ENCODE measurements at places on chromosomes 3 and 15. TPM values are rescaled to one million over a fixed set of nuclear protein-coding genes. Genes with fewer than 3 reads are reported as not detected.

DNA sequence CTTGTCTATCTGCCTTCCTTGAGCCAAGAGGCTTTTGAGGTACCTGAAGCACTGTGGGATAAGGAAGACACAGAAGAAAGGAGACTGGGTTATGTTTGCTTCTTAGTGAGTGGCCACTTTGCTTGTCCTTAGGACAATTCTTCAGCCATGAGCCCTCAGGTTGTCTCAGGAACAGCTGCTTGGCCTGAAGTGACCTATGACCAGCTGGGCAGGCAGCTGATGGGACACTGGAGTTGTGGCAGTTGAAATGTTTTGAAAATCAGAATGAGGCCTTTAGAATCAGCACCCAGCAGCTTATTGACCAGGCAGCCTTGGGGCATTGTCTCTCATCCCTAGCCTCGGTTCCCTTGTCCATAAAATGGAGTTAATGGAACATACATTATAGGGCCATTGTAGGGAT lies 37.0 kb downstream of the RBP2 start:
- DNase-seq = no peak

GRCh38 chr15:45637552-45638033 lies 2.8 kb downstream of the SQOR start:
- DNase-seq = peak; percentile 26

GRCh38 chr3:76266511-76266910 lies 481.2 kb upstream of the ZNF717 start:
- no peak for DNase-seq

- no peak for DNase-seq
Observed at GRCh38 chr15:33341953-33342352, 31.2 kb downstream of the RYR3 start.

DNA sequence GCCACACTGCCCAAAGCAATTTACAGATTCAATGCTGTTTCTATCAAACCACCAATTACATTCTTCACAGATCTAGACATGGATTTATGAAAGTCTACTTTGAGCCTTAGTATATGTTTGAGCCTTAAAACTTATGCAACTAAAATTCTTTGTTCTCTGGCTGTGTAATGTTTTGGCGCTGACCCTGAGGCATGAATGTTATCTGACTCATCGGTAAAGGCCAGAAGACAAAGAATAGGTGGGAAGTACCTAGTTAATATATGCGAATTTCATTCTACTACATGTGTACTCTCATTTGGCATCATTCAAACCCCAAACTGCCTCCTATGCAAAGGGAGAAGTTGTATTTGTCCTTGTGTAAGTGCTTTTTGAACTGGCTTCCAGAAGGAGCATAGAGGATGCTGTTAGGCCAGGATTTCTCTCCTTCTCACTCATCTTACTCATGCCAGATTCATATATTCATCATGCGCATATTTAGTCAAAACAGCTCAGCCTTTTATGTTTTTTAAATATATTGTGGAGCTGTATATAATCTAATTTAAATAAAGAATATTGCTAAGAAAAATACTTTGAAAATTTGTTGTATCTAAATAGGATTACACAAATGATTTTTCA lies 204.2 kb downstream of the NFKBIZ start:
- DNase-seq = no peak

GRCh38 chr3:6862041-6862879 lies 1.3 kb downstream of the GRM7 start:
- peak; percentile 23 for DNase-seq

DNA sequence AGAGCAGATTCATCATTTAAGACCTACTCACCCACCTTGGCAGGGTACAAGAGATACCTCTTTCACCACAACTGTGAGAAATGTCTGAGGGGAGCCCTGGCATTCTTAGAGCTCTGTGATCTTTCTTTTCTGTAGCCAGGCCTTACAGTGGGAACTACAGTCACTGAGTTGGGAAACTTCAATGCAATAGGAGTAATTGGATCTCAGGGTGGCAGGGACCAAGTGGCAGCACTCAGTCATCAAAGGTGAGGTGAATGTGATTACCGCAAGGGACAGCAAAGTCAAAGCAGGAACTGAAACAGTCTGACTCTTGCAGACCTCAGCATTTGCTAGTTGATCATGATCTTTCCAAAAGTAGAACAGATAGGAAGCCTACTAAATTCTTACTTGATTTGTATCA lies 7.2 kb upstream of the MCF2L2 start:
- DNase-seq = no peak

GRCh38 chr3:187920913-187921312 lies 175.6 kb upstream of the BCL6 start:
- DNase-seq = no peak

DNA sequence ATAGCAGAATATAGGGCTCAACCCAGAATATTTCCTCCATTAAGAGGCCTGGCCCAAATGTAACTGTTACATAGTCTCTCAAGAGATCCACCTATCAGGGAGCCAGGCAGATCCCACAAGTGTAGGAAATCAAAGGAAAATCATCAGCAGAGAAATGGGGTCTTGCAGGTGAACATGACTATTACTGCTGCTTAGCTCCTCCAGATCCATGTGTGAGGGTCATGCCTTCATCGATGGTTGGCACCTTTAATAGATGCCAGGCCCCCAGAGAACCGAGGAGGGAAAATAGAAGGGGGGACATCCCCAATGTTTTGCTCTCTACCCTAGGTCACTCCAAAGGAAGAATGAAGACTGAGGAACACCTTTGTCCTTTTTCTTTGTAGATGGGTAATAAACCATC lies 1029.9 kb upstream of the CADM2 start:
- DNase-seq = no peak

GRCh38 chr3:126678693-126679317 lies 23.9 kb upstream of the TXNRD3 start:
- no peak for DNase-seq

The FBXW12 gene
- 0.35 TPM for polyA plus RNA-seq

The CPA3 gene
- 0.58 TPM for polyA plus RNA-seq

The PDCD10 gene
- polyA plus RNA-seq = 81.9 TPM

Measured in right renal cortex interstitium (tissue), 3 donors.